ENCODE measurements at places on chromosomes 16 and 17.

DNA sequence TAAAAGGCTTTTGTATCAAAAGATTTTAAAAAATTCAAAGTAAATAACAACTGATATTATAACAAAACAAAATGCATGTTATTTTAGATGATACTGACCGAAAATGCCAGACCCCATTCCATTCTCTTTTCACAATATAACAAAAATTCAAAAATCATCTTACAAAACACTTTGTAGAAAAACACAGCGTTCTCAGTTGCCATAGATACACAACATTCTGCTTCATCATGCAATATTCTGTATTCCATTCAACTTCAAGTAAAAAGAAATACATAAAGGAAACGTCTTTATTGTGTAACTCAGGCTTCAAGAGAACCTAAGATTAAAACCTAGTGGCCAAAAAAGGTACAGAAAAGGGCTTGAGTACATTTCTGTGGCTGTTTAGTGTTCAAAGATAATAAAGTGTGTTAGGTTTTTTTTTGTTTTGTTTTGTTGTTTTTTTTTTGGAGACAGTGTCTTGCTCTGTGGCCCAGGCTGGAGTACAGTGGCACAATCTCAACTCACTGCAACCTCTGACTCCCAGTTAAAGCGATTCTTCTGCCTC lies 250.5 kb downstream of the CEP112 start:
- no peak for DNase-seq

DNA sequence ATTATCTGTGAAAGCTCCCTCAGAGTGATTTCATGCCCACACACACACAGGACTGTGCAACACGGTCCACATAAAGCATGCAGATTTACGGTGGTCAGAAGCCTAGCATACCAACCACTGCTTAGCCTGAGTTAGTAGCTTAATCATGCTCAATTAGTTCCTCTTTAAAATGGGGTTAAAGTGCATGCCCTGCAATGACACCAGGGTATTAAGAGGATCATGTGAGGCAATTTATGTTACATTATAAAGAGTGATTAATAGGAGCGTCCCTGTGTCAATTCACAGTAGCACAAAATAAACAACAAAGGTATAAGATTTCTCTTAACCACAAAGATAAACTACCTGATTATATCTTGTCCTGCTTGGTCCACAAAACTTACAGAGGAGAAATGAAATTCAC lies 39.8 kb downstream of the C17orf67 start:
- DNase-seq = no peak

- DNase-seq = no peak
These were observed 17.3 kb downstream of the LLGL2 start for GRCh38 chr17:75542728-75543336.

DNA sequence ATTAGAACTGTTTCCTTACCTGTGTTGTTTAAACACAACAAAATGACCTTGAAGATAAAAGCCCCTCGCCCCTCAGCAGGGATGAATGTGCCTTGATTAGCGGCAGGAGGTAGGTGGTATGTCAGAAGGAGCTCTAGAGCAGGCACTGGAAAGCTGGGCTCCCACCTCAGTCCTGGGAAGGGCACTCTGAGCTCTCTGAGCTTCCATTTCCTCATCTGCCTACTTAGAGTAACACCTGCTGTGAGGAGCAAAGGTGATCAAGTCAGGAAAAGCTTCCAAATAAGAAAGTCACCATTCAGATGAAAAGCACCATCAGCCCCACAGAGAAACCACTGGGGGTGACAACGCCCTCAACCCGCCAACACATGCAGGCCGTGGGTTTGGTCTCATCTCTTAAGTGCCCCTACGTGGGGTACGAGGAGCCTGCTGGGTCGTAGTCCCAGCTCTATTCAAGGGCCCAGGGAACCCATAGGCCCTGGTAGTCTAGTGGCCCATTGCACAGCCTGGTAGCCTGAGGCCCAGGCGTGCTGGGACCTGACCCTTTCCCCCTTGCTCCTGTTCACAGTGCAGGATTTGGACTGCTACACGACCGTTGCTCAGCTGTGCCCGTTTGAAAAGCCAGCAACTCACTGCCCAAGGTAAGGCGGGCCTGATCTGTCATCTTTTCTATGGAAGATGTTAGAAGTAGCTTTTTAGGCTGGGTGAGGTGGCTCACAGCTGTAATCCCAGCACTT lies 57.3 kb downstream of the CRISPLD2 start:
- no peak for DNase-seq

GRCh38 chr16:10988164-10988803 lies 43.9 kb downstream of the CLEC16A start:
- no peak for DNase-seq

All from astrocyte of the spinal cord (primary cell).